ENCODE measurements at places on chromosomes 11 and 22.

DNA sequence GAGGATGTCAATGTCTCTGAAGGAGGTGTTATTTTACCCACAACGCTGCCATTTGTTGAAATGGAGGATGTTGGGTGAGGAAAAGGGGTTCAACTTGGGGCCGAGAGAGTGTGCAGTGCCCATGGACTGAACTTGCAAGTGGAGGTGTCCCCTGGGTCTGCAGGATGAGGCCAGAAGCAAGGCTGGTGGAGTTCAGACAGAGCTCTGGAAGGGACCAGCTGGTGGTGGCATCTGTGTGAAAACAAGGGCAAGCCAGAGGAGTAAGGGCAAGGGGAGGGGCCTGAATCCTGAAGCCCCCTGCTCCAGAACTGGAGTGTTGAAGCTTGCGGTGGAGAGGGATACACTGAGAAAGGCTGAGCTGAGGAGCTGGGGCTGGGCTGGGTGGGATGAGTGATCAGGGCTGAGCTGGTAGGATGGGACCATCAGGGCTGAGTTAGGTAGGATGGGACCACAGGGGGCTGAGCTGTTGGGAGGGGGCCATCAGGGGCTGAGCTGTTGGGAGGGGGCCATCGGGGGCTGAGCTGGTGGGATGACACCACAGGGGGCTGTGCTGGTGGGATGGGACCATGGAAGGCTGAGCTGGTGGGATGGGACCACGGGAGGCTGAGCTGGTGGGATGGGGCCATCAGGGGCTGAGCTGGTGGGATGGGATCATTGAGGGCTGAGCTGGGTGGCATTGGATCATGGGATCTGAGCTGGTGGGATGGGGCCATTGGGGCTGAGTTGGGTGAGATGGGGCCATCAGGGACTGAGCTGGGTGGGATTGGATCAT is 13.4 kb upstream of the CTSD start:
- DNase-seq = no peak

DNA sequence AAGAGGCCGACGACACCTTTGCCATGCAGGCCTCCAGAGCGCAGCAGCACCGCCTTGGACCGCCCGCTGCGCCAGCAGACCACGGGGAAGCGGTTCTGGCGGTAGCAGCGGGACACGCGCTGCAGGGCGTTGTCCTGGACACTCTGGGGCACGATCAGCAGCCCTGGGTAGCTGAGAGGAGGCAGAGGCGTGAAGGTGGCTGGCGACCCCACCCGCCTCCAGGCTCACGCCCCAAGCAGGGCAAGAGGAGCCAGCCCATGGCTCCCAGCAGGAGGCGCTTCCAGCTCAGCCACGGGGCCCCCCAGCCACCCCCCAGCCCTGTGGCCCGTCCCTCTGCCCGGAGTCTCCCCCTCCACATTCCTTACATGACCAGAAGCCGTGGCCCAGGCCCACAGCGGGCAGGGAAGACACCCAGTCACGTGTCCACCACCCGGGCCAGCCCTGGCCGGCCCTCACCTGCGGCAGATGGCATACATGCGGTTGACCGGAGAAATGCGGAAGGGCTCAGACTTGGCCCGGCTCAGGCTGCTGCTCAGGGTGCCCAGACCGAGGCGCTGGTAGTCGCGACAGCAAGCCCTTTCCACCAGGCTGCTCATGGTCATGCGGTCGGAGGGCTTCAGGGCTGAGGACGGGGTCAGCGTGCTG is 15.2 kb downstream of the SBF1 start:
- DNase-seq = no peak

GRCh38 chr11:104830080-104830479 is 68.2 kb downstream of the CASP12 start:
- DNase-seq = no peak

DNA sequence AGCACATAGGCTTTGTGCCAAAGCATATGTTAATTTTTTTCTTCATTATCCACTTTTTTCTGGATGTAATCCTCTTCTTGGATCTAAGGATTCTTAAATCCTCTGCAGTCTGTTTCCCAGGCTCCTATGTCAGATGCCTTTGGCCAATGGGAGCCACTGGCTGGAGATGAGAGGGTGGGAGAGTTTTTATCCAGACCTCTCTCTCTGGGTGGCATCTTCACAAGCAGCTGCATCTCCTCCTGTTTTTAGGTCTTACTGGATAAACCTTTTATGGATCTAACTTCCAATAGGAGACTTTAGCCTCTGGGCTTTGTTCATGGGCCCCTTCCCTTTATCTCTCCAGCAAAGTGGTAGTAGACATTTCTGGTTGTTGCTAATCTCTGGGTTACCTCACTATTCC is 22.4 kb upstream of the MPPED2 start:
- DNase-seq = no peak

DNA sequence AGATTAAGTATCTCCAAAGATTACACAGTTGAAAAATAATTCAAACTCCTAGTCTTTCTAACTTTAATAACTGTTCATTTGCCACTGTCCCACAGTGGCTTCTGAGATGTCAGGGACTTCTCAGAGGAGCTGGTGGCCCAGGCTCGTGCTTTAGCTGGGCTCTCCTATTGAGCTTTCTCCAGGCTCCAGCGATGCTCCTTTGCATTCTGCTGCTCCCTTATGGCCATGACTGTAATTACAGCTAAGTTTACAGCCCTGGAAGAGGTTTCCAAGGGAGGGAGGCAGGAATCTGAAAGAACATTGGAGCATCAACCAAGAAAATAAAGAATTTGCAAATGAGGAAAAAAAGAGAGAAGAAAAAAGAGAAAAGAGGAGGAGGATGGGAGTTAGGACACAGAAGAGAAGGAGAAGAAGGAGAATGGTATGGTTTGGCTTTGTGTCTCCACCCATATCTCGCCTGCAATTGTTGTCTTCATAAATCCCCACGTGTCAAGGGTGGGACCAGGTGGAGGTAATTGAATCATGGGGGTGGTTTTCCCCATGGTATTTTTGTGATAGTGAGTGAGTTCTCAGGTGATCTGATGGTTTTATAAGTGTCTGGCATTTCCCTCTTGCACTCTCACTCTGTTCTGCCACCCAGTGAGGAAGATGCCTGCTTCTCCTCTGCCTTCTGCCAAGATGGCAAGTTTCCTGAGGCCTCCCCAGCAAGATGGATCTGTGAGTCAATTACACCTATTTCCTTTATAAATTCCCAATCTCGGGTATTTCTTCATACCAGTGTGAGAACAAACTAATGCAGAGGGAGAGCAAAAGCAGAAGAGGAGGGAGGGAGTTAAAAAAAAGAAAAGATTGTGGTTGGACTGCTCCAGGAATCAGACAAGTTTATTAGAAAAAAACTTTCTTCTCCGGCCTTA is 857.0 kb downstream of the KCNA4 start:
- no peak for DNase-seq

DNA sequence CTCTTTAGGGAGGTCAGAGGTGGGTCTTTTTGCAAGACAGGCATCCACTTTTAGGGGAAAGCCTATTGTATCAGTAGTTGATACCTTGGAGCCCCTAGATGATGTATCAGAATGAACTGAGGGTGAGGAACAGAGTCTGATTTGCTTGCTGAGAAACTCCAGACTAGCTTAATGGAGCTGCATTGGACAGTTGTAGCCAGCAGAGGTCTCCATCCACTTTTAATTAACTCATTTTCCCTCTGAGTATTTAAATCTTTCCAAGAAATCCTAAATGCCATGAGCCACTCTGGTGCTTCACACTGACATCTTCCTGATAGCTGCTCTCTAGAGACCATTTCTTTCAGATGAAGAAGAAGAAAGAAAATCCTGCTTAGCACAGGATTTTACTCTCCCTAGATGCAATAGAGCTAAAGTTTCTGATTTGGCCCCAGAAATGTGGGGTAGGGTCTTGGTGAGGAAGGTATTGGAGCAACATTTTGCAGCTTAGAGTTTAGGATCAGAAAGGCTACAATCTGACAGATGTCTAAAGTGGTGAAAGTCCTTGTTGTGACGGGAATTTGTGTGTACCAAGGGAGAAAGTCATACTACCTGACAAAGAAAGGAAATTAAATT is 38.0 kb downstream of the EXT2 start:
- DNase-seq = peak; percentile 22

DNA sequence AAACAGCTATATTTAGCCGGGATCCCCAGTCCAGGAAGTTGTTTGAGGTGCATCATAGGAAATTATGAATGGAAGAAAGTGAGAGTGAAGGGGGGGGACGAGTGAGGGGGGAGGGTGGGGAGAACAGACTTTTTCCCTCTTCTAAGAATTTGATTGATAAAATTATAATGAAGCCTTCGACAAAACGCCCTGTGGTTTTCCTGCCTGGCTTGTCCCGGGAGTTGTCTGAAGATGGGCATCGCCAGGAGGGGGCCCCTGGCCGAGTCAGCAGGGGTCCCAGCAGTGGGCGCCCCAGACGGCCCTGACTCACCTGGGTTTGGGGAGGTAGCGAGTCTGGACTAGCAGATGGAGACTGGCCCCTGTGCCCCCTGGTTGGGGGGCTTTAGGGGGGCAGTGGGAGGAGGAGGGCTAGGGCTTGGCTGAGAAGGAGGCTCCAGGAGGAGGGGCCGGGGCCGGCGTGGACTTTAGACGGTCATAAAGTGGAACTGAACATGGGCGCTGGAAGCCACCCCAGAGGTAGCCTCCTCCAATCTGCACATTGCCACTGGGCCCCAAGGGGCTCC is 336 bp upstream of the LIF start:
- no peak for DNase-seq

DNA sequence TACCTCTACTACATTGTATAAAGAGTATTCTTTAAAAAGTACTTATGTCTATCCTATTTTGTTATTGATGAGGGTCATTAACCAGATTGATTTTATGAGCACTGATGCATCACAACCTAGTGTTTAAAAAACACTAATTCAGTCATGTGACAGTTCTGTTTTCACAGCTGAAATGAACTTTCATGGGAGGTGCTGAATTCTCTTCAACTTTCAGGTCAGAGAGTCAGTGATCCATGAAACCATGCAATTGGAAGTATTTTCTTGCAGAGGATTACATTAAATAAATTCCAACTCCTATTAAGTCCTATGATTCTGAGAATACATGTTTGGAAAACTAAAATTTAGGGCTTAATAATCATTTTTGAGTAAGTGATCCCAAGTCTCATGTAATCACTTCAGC is 889.4 kb downstream of the KCNA4 start:
- no peak for DNase-seq

DNA sequence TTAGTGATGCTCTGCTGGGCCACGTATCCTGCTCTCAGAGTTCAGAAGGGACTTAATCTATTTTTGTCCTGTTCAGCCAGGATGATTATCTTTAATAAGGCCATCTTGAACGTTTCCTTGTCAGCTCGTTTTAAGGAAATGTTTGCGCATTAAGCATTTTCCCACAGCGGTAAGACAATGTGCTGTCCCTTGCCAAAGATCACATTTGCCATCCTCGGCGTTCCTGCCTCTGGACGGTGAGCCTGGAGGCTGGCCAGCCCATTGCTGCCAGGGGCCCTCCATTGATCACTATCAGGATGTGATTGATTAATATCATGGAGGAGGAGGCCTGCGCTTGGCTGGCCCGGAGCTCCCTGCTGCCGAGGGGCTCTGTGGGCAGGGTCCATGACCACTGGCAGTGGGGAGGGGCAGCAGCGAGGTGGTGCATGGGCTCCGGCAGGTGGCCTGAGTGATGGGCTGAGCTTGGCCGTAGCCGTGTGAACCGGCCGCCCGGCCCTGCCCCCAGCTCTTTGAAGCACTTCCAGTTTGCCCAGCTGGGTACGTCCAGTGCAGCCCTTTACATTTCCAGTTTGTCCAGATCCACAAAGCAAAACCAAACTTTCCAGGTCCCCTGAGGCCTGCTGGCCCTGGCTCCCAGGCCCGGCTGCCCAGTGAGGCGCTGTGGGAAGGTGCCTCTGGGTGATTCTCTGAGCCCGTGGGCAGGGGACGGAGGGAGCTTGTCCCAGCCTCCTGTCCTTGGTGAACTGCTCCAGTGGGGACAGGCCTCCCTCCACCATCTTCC is 49.5 kb upstream of the SMIM38 start:
- DNase-seq = no peak

DNA sequence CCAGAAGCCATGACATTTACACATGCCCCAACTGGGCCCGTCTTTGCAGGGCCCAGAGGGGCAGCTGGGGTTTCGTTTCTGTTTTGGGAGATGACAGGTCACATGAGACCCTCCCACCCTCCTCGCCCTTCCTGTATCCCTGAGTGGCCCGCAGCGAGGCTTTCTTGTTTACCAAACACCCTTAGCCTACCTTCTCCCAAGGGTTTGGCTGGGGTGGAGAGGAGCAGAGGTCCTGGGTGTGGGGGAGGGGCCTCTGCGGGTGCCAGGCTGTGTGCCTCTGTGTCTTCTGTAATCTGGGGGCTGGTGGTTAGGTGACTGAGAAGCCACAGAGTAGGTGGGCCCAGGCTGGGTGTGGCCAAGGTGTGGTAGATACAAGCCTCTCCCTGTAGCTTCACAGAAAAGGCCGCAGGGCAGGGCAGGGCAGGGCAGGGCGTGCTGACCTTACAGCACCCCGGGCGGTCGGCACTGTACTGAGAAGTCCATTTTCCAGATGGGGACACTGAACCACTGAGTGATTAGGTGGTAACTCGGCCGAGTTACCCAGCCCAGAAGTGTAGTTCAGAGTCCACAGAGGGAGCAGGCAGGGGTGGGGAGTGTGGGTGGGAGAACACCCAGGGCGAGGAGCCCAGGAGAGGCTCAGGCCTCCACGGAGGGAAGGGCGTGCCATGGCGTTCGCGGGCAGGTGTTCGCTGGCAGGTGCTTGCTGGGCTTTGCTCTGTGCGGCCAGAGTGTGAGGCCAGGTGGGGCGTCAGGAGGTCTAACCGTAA is 8.7 kb downstream of the PRR5 start:
- DNase-seq = peak; percentile 60

DNA sequence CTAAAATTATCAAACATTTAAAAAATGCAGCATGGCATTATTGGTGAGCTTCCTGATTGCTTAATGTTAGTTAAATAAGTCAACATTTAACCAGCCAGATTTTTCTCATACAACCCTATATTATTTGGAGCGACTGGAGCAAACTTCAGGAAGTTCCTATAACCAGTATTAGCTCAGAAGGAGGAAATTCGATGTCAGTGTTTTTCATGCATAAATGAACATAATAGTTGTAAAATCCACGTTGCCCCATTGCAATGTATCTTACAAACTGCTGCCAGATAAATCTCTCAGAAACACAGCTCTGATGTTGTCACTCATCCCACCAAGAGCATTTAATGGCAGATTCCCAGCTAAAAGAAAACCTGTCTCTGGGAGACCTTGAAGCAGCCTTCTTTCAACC is 278.5 kb downstream of the CASP12 start:
- DNase-seq = no peak

DNA sequence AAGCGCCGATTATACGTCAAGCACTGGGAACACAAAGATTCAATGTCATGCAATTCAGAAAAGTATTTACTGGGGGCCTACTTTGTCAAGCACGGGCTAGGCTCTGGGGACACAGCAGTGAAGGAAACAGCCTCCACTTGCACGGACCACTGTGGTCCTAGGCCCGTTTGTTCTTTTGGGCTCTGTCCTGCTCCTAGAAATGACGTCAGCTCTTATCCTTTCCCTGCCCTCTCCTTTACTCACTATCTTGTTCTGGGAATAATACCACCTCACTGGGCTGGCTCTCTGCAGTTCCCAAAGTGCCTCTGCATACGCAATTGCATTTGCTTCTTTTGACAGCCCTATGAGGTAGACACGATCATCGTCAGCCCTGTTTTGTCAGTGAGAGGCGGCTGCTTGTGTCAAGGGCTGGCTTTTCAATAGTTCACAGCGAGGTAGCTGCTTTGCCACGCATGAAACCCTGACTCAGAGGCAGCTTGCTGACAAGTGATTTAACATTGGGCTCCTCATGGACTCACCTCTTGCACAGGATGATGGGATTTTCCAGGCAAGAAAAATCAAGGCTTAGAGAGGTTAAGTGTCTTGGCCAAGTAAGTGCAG is 22.9 kb upstream of the IGSF22 start:
- no peak for DNase-seq
